Mesendoderm (in vitro differentiated cells): ENCODE measurements at places on chromosomes 6 and 20.
A peak's percentile ranks its signal among the peaks of the same experiment; 100 is the strongest.

DNA sequence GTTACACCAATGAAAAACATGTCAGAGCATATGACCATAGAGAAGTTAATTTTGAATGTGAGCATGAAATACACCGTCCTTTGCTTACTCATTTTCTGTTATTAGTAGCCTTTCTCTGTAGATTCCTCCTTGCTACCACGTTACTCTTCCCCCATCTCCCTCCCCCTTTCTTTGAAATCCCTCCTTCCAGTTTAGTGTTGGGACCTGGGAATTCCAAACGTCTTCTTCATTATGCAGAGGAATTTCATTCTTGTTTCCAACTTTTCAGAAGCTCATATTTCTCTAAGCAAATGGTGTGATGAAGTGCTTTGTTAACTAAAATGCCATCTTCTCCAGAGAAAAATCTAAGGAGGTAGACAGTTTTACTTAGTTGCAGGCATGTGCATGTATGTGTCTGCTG lies 122.4 kb downstream of the MCHR2 start:
- DNase-seq, result no peak

DNA sequence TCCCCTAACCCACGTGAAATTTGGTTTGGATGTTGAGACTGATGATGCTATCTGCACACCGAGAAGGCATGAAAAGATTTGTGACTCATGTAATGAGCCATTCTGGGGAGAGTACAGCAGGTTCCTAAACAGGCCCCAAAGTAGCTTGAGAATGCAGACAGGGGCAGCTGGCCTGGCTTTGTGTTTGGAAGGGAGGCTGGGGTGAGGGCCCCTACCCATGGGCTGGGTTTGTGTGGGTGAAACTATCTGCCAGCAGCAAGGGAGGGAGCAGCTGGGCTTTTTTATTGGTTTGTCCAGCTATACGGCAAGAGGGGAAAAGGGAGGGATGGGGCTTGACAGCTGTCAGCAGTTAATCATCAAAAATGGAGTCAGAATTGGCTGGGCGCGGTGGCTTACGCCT lies 87.0 kb upstream of the RNF24 start:
- no peak for DNase-seq

GRCh38 chr6:73017476-73017875 lies 207.8 kb downstream of the KHDC1L start:
- DNase-seq, result no peak

- no peak for DNase-seq
Observed at GRCh38 chr6:20399518-20399917, 2.2 kb upstream of the E2F3 start.

GRCh38 chr6:135233686-135234491 lies 52.8 kb downstream of the MYB start:
- DNase-seq, result no peak

DNA sequence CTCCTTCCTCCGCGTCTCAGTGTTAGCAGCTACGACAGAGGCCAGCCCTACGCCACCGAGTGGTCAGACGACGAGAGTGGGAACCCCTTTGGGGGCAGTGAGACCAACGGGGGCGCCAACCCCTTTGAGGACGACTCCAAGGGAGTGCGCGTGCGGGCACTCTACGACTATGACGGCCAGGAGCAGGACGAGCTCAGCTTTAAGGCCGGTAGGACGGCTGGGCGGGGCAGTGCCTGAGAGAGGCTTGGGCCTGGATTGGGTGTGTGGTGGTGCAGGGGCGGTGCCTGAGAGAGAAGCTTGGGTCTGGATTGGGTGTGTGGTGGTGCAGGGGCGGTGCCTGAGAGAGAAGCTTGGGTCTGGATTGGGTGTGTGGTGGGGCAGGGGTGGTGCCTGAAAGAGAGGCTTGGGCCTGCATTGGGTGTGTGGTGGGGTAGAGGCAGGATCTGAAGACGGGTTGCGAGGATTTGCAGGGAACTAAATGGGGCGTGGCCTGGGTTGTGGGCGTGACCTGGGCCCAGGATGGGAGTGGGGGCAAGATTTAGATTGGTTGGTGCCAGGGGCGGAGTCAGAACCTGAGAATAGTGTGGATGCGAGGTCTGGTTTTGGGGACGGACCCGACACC lies 24.4 kb downstream of the SPDEF start:
- DNase-seq, result peak; percentile 90

- DNase-seq, result no peak
Observed at GRCh38 chr6:79416931-79417330, 120.3 kb downstream of the LCA5 start.

DNA sequence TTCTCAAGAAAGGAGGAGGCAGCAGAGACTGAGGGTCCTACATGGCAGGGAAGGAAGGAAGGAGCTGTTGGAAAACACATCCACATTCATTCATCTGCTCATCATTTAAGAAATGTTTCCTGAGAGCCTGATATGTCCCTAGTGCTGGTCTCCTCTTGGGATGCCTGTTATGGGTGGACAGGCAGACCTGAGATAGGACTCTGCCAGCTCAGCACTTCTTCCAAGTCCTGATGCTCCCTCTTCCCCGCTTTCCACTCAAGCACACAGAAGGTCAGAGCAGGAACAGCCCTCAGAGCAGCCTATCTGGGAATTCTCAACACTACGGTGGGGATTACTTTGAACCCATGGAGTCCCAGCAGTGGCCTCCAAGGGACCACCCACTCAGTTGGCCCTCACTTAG lies 8.0 kb upstream of the SIRPD start:
- no peak for DNase-seq

DNA sequence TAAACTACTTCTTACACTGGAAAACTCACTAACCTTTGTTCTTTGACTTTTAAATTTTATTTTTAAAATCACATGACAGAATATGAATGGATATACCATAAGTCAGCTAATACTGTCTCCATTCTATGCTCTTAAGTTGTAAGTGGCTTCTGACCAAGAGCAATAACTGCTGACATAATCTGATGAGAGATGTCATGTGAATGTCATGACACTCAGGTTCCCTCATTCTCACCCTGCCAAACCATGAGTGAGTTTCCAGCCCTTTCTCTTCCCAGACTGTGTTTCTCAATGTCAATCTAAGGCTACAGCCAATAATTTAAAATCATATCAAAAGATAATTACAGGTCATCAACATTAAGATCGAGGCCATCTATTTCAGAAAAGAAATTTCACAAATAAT lies 39.7 kb downstream of the KIF16B start:
- no peak for DNase-seq

GRCh38 chr6:85183841-85184240 lies 266.0 kb upstream of the NT5E start:
- no peak for DNase-seq

- DNase-seq, result no peak
Observed at GRCh38 chr6:45702849-45703739, 312.6 kb downstream of the CLIC5 start.

- DNase-seq, result peak; percentile 62
Observed at GRCh38 chr6:134317471-134318131, at the start of gene SGK1. Gene SGK1, minus strand, starts transcription at chr6:134318112. Its CDS starts 652 bp downstream, at chr6:134317460.

DNA sequence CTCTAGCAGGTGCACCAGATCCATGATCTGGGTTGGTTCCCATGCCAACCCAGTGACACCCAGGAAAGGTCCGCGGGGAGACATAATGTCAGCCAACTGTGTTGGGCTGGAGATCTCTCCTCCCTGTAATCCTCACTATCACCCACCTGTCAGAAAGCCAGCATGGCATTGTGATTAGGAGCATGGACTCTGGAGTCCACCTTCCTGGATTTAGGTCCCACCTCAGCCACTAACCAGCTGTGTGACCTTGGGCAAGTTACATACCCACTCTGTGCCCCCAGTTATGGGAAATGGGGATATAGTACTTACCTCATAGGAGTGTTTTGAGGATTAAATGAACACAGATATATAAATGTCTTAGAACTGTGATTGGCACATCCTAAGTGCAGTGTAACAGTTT lies 97.9 kb downstream of the ZDHHC14 start:
- DNase-seq, result no peak

DNA sequence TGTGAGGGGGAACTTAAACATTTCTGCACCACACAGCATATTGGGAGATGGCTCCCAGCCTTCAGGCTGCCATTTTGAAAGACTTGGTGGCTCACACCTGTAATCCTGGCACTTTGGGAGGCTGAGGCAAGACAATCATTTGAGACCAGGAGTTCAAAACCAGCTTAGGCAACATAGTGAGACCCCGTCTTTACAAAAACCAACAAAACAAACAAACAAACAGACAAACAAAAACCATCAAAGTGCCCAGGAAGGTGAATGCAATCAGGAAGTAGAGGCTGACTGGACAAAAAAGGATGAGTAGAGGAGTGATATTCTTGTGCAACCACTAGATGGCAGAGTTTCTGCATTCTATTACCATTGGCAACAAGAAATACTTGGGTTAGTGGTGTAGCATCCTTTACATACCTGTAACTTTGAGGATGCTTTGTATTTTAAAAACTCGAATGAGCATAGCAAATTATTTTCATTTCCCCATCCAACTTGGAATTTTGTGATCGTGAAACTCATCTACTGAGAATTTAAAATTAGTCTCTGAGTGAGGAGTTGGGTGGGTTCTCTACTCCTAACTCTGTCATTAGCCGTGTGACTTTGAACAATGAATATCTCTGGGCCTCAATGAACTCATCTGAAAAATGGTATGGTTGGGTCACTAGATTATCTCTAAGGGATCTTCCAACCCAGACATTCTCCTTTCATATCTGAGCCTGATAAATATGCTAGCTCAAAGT lies 84.4 kb downstream of the CRYBG1 start:
- peak; percentile 75 for DNase-seq

GRCh38 chr20:3374296-3374695 lies 33.2 kb downstream of the DNAAF9 start:
- DNase-seq, result no peak

DNA sequence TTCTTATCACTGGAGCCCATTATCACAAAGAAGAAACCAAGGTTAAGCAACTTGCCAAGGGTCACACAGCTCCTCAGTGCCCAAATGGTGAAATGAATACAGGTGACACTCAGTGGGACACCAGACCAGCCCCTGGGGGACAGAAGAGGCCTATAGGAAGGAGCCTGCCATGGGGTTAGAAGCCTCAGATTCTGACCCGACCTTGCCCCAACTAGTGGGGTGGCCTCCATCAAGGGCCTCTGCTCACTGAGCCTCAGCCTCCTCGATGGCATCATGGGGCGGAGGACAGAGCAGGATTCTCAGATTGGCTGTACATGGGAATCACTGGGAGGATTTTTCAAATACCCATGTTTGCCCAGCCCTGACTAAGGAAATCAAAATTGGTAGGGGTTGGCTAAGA lies 47.6 kb downstream of the MRPL14 start:
- no peak for DNase-seq

DNA sequence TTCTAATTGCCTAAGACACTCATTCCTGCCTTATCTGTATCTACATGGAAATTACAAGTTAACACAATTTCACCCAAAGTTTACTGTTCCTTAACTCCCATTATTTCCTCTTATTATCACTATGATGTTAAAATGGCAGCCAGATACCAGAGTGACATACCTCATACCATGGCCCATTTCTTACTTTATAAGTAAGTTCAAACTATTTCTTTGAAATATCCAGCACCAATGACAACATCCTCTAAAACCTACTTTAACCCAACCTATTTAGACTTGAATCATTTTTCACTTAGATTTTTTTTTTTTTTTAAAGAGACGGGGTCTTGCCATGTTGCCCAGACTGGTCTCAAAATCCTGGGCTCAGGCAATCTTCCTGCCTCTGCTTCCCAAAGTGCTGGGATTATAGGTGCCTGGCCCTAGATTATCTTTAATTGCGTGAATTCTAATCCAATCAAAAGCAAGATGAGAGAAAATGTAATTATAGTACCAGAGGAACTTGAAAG lies 10.0 kb downstream of the REV3L start:
- peak; percentile 10 for DNase-seq

DNA sequence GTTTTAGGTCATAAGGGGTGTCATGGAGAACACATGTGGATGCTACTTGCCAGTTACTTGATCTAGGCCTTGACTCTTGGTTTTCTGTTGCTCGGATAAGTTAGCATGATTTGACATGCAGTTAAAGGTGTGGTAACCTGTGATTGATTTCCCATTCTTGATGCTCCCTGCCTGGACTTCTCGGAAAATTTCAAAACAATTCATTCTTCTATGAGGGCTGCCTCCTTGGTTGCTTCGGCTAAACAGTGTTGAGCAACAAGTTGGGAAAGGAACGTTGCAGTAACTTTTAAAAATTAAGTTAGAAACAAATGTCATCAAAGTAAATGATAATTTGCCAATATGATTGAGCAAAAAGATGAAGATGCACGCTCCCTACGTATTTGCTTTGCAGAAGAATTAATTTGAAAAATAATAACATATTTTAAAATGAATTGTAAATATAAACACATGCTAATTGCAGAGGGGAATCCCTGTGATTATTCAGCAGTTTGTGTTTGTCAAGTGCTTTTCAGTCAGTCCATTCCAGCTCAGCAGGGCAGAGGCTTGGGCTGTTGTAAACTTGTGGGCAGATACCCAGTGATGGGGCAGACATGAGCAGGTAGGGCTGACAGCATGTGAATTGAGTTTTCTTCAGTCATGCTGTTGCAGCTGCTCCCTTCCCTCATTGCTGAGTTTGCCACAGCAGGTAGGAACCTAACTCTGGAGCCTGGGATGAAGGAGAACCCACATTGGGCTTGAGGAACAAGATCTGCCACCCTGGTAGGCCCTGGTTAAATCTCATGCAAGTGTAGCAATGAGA lies 110.2 kb downstream of the ESR1 start:
- DNase-seq, result no peak

DNA sequence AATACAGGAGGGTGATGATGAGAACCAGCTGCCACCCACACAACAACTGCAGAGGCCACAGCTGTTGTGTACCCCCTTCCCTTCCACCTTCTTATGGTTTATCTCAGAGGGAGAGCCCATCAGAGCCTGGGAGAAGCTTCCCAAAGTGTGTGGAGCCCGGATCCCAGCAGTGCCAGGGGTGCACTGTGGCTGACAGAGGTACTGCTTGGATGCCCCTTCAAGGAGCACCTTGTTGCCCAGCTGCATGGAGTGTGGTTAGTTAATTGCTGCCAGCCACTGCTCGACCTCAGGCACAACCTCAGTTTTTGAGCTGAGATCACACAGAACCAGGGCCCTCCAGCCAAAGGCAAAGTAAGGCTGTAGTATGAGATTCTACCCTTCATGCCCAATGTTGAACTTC lies 13.0 kb downstream of the PI3 start:
- no peak for DNase-seq
